ENCODE measurements at places on chromosomes 3 and 15. TPM values are rescaled to one million over a fixed set of nuclear protein-coding genes. Genes with fewer than 3 reads are reported as not detected.

DNA sequence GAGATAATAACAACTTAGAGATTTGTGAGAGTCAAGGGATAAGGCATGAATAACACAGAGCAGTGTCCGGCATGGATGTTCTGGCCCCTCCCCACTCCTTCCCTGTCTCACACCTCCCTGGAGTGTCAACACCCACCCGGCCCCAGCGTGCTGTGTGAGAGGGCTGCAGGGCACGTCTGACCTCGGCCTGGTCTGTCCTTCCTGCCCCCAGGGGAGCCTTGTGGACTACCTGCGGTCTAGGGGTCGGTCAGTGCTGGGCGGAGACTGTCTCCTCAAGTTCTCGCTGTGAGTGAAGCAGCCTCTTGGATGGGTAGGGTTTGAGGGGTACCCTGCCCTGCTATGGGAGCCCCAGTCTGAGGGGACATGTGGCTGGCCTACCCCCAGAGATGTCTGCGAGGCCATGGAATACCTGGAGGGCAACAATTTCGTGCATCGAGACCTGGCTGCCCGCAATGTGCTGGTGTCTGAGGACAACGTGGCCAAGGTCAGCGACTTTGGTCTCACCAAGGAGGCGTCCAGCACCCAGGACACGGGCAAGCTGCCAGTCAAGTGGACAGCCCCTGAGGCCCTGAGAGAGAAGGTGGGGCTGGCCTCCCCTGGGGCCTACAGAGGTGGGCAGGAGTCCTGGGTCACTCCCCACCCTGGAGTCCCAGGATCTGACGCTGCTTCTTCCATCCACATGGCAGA lies 11.2 kb upstream of the LMAN1L start:
- DNase-seq, result no peak

GRCh38 chr3:95464346-95464745 lies 1350.0 kb upstream of the EPHA6 start:
- no peak for DNase-seq

ADGRG7 gene
- 27.0 TPM for total RNA-seq

DNA sequence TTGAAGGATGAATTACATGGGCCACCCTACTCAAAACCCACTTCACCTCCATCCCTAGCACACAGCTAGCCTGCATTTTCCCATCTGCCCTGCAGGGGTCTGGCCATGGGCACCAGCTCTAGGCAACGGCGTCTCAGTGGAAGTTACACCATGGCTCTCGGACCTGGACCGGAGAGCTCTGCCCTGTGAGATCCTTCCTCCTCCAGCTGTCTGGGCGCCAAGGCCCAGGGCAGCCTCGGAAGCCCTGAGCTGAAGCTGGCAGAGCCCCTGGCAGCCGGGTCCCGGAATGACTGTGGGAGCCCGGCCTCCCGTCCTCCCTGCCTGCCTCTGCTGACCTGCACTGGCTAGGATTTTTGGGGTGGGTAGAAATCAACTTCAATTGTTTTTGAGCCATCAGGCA lies 98.9 kb downstream of the CHSY1 start:
- DNase-seq, result no peak

DNA sequence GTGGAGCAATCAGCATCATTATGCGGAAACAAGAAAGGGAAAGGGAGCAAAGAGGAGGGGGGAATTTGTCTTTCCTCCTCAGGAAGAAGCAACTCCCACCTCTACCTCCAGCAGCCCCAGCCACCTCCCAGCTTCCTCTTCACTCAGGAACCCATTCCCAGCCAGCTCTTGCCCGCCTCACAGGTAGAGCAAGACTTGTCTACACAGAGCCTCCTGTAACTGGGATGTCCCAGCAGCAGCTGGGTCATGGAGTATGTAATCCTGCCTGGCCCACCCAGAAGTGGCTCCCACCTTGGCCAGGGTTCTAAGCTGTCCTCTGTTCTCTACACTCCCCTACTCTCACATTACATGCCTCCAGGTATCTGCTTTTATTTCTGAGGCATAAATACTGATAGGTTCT lies 14.0 kb downstream of the IGDCC3 start:
- no peak for DNase-seq

- DNase-seq, result no peak
These were observed 125.6 kb downstream of the PLOD2 start for GRCh38 chr3:146035366-146035765.

ATP10A gene
- 53.8 TPM for total RNA-seq

DNA sequence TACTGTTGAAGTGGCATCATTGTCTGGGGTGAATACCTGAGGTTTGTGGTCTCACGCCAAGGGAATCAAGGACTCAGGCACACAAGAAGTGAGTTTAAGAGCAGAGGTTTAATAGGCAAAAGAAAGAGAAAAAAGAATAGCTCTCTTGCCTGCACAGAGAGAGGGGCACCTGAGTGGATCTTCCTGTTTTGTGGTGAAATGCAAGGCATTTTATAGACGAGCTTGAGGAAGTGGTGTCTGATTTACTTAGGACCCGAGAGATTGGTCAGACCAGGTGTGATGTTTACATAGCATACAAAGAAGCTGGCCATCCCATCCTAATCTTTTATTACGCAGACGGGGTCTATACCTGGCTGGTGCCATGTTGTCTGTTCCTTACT lies 13.2 kb downstream of the CCR5 start:
- DNase-seq, result no peak

DNA sequence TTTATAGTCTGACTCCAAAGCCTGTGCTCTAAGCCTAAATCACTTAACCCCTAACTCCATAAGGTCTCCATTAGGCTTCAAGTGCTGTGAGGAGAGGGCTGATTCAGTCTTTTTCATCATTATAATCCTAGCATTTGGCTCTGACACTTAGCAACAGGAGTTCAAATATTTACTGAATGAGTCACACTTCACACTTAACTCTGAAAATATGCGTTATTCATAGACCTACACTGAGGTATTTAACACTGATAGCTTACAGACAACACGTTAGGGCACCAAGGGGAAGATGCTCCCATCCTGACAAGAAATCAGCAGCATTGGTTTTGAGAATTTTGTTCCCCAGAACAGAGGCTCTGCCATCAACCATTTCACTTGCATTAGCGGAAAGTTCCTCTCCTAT lies 53.5 kb downstream of the MSL2 start:
- DNase-seq, result no peak

DNA sequence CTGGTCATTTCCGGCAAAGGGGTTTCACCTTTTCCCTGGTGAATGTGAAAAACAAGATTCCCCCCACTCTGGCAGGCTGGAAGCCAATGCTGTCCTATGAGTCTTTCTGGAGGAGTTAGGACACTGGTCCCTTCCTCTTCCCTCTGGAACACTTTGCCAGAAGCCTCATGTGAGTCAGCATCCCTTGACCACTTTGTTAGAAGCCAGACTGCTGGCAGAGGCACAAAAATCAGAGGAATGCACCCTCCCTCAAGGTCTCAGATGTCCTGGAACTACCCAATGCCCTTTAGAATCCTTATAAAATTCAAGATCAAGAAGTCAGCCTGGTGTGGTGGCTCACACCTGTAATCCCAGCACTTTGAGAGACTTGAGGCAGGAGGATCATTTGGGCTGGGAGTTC lies 26.6 kb downstream of the ITGB5 start:
- DNase-seq, result no peak

- no peak for DNase-seq
These were observed 7.3 kb upstream of the TPM1 start for GRCh38 chr15:63035253-63035652.

SYNPR gene
- not detected for total RNA-seq

CCR8 gene
- total RNA-seq, result 0.55 TPM

AP3B2 gene
- not detected for total RNA-seq

- no peak for DNase-seq
These were observed 276.7 kb upstream of the RARB start for GRCh38 chr3:25151281-25151902.

GRCh38 chr15:89670971-89671560 lies 8.1 kb downstream of the PLIN1 start:
- no peak for DNase-seq

DNA sequence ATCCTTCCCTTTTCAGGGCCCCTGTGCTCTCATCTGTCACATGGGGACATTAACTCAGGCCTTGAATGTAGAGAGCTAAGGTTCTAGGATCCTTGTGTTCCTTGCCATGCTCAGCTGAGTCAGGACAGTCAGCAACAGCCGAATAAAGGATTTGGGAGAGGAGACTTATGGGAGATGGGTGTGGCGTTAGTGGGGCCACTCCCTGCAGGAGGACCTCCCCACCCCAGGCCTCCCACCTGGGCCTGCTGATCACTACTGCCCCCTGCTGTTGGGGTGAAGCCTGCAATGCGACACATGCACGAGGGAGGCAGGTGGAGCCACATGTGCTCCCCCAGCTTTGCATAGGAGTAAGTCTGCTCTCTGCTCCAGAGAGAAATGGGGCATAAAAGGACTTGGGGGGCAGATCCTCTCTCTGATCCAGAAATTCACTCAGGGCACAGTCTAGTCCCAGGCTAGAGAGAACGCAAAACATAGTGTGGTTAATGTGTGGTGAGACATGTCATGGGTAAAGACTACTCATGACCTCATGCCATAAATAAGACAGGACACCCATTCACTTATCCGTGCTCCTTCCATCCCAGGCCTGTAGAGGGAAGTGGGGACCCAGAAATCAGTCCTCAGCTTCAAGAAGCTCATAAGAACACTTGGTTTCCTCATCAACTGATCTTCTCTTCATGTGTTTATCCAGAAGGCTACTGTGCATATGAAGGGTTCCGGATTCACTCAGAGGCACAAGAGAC lies 19.4 kb downstream of the RBP1 start:
- DNase-seq, result no peak

- DNase-seq, result no peak
These were observed 41.0 kb upstream of the ABHD10 start for GRCh38 chr3:111937871-111938270.

DNA sequence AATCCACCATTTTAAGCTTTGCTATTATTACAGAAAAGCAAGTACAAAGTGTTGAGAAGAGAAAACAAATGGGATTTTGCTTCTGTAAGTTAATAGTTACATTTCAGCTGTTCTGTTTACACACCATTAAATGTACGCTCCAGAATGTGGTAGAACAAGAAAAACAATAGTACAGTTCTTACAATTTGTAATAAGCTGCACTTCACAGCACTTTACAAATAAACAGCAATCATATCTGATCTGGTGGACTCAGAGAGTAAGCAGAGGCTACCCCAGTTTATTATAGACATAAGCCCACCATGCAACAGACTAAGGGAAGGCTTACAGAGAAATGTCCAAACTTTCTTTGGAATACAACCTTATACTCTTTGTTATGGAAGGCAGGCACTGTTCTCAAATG lies 126.4 kb downstream of the OXSM start:
- no peak for DNase-seq

GRCh38 chr15:40051616-40052415 lies 12.8 kb upstream of the SRP14 start:
- DNase-seq, result no peak

GRCh38 chr3:23619705-23620637 lies 185.8 kb upstream of the UBE2E1 start:
- no peak for DNase-seq

DNA sequence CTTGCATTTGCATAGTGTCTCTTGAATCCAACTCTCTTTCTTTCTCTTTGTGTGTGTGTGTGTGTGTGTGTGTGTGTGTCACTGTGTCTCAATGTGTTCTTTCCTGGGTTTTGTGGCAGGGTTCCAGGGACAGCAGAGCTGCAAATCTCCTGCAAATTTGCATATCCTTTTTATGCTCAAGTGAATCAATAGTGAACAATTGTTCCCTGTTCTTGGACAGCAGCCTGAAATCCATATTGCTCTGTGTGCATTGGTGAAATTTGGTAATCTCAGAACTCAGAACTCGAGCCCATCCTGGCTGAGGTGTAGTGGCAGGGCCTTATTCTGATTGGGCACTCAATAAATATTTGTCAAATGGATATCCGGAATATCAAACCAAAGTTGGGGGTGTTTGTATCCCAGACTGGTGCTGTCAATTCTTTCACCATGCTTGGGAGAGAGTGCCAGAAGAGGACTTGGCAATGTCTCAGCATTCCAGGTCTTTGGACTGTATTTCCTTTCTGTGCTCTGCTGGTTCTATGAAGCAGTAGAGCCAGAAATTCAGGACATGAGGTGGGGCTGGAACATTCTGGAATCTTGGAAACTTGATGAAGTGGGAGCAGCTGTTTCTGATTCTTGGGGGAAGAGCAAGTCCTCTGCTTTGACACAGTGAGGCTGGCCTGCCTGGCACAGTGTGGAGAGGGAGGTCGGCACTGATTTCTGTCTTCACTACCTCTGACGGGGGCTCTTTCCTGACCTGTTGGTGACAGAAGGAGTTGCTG lies 380.6 kb upstream of the C2CD4B start:
- DNase-seq, result no peak

DHX30 gene
- total RNA-seq, result 75.7 TPM

DNA sequence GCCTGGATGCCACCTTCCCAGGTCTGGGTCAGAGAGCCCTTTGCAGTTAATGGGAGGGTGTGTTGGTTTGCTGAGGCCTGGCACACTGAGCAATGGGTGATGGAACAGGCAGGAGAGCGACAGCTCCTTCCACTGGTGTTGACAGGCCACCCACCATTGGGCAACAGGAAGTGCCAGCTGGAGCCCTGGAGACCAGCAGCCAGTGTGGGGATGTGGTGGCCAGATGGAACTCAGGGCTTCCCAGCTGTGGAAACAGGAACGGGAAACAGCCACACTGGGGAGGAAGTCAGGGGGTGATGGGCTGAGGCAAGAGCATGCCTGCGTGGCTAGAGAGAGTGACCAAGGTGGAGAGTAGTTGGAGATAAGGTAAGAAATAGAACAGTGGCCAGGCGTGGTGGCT lies 9.3 kb downstream of the PSTPIP1 start:
- DNase-seq, result no peak
